ENCODE measurements at places on chromosomes 2 and 18.

DNA sequence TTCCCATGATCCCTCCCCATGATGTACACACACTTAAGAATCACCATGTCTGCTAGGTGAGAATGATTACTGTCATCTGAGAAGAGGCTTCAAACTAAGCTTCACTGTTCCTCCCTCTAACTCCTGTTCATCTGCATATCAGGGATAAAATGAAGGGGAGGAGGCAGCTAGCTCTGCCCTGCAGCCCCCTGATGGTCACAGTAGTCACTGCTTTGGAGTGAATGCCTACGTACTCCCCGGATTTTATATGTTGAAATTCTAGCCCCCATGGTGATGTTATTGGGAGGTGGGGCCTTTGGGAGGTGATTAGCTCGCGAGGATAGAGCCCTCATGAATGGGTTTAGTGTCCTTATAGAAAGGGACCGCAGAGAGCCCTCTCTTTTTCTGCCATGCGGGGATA is 156.4 kb downstream of the NCKAP5 start:
- DNase-seq = no peak

GRCh38 chr2:101675512-101675911 is 22.0 kb upstream of the MAP4K4 start:
- no peak for DNase-seq

DNA sequence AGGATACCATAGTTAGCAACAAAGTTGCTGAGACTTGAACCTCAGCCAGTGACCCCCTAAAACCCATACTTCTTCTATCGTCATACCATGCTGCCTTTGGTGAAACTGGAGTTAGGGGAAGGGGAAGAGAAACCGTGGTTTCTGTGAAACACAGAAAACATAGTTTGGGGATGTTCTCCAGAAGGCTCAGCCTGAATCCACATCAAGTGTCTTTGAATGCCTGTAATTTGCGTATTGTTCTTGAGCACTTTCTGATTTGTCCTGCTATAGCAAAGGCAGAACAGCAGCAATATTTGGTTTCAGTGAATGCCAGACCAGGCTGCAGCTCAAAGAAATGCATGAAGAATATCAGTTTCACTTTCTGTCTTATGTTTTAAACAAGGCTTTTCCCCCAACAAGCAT is 258.7 kb downstream of the TTC32 start:
- DNase-seq = no peak

DNA sequence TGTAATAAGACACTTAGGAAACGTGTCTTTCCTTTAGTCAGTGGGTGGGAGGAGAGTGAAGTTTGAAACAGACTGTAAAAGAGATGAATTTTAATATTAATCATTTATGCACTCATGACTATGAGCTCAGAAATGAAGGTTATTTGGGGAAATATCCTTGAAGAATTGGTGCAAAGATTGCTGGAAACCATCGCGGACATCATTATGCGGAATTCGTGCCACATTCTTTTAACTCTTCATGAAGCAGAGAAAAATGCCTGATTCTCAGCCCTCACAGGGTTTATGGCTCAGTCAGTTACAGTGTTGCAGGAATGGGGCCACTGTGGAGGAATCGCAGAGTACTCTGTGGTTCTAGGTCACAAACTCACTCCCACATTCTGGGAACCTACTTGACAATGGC is 109.7 kb downstream of the RGPD3 start:
- DNase-seq = no peak

- no peak for DNase-seq
These were observed 19.3 kb upstream of the ODC1 start for GRCh38 chr2:10467401-10467800.

GRCh38 chr2:37472959-37473358 is 128.5 kb downstream of the QPCT start:
- DNase-seq = no peak

DNA sequence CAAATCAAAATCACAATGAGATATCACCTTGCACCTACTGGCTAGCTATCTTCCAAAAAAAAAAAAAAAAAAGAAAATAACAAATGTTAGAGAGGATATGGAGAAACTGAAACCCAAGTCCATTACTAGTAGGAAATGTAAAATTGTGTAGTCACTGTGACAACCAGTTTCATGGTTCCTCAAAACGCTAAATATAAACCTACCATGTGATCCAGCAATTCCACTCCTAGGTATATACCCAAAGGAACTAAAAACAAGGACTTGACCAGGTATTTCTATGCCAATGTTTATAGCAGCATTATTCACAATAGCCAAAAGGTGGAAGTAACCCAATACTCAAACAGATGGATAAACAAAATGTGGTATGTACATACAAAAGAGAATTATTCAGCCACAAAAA is 11.7 kb upstream of the SCRN3 start:
- no peak for DNase-seq

Data from cerebellar cortex (tissue), 1 donor.